Activated T-cell treated with anti-CD3 and anti-CD28 coated beads, Interleukin-2, amount 50 U/mL, for 24 hours (primary cell): ENCODE measurements at places on chromosomes 4 and X.
A peak's percentile ranks its signal among the peaks of the same experiment; 100 is the strongest.

GRCh38 chr4:126742048-126742447 is 890.7 kb upstream of the INTU start:
- no peak for DNase-seq

GRCh38 chrX:39491548-39492297 is 606.0 kb downstream of the BCOR start:
- DNase-seq, result peak; percentile 60

DNA sequence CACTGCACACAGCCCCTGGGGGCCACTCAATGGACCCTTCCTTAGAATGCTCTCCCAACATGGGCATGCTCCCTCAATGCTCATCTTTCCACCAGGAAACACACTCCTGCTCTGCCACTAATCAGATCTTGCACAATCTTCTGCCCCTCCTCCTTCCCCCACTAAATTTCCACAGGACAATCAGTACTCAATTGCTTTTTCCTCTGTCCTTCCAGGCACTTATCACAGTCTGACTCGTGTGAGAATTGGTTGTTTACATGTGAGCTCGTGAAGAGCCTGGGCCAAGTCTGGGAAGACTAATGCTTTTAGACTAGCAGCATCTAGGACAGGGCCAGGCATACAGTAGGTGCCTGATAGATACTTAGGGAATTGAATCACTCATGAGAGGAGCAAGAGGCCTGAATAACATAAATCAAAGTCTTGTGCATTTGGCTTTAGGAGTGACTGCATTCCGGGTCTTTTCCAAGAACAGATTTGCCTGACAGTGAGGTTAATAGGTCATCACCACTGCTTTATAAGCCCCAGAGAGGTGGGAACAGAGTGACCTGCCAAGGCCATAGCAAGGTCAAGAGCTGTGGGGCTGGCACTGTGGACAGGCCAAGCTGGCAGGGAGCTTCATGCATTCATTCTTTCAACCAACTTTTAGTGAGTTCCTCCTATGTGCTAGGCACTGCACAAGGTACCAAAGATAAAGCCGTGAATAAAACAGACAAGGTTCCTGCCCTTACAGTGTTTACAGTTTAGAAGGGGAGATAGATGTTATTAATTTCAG is 55.0 kb downstream of the PRPS1 start:
- no peak for DNase-seq

GRCh38 chr4:105198541-105198940 is 51.9 kb downstream of the TET2 start:
- DNase-seq, result no peak

GRCh38 chr4:70705183-70706043 is 16.4 kb upstream of the RUFY3 start:
- peak; percentile 83 for DNase-seq

DNA sequence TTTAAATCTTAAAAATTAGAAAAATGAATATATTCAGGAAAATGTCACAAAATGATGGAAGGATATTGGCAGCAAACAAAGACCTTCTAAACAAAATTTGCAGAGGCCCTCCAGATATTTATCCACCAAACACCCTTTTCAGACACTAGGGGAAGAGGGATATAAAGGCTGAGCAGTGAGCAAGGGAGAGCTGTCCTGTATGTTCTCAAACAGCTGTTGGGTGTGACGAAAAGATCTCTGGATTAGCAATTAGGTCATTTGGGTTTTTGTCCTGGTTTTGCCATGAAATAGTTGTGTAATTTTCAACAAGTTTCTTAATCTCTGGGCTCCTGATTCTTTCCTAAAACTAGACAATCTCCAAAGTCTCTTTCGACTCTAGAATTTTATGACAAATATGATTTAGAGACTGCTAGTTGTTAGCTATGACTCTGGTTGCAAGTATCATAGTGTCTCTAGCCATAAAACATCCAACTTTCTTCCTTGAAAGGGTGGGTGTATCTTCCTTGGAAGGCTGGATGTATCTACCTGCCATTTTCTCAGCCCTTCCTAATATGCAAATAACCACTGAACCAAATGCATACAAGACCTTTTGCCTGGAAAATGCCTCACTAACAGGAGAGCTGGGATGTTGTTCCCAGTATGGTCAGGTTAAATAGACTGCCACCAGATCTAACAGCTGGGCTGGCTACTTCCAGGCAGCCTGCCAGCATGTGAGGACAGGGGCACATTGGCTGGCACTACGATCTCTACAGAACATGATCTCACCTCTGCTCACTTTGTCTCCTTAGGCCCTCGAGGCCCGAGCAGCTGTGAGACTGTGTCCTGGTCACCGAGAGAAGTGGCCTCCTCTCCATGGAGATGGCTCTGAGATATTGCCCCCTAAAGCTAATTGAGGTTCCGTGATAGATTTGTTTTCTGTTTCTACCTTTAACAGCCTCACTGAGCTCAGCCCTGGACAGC is 225.5 kb upstream of the JADE1 start:
- DNase-seq, result no peak

DNA sequence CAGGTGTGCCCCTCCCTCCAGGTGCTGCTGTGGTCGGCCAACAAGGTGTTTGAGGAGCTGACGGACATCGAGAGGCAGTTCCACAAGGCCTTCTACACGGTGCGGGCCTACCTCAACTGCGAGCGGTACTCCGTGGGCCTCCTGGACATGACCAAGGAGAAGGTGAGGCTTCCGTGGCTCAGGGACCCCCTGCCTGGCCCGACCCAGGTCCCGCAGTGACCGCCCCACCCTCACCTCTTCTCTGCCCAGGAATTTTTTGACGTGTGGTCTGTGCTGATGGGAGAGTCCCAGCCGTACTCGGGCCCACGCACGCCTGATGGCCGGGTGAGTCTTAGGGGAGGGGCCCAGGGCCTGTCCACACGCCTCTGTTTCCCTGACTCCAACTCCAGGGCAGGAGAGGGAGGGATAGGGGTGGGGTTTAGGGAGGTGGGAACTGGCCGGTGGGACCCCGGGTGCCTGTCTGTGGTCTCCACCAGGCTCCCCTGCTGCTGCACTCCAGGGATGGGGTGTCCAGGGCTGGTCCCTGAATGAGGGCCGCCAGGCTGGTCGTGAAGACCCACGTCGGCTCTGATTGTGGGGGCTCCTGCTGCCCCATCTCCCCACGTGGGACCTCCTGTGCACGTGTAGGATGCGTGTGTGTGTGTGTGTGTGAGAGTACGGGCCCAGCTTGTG is 20.1 kb downstream of the ATP5ME start:
- no peak for DNase-seq

DNA sequence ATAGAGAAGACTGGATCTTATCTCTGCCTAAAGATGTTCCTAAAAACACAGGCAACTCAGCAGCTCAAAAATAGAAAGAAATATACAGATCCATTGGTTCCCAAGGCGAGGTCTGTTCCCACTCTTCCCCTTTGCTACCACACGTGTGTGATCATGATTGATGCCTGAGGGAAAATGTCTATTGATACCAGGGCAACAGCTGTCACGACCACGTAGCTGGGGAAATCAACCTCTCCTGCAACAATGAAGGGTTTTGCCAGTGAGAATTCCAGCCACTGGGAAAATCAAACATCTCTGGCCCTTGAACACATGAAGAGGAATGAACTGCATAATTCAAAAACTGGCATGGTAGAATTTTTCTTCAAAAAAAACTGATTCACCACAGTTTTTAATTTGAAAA is 131.0 kb upstream of the MAP3K15 start:
- no peak for DNase-seq

DNA sequence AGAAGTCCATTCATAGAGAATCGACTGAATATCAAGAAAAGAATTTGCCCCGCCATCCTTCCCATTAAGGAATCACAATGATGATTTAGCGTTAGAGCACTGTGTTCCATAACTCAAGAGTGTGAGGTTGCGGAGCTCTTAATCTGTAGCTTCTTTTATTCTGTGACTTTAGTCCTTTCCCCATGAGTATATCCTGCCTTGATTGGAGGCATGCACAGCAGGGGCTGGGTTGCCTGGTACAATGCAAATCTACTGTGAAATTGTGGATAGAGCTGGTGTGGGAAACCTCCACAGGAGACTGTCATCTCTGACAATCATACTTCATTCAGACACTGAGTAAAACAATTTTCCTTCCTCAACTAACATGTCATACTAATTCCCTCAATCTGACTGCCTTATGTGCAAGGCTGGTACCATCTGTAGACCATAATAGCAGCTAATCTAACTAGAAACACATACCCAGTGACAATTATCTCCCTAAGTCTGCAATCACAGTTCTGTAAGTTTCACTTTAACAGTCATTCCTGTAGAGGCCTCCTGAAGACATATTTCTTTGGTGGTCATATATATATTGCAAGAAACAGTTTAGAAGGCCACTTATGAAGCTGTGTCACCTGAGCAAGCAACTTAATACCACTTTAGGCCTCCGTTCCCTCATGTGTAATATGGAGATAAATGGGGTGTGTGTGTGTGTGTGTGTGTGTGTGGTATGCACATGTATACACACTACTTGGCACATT is 355.2 kb upstream of the FAM241A start:
- no peak for DNase-seq

GRCh38 chr4:42531341-42532030 is 125.4 kb downstream of the ATP8A1 start:
- no peak for DNase-seq

- DNase-seq, result no peak
Observed at GRCh38 chr4:124686279-124686678, 26.3 kb downstream of the ANKRD50 start.
